Neural crest cell (in vitro differentiated cells): ENCODE measurements at places on chromosomes 5 and 9. TPM values are rescaled to one million over a fixed set of nuclear protein-coding genes. Genes with fewer than 3 reads are reported as not detected.
A peak's percentile ranks its signal among the peaks of the same experiment; 100 is the strongest.

The FOXD4 gene
- 0.36 and 0.77 TPM in 2 replicates for total RNA-seq

The NIPAL4 gene
- not detected in 2 replicates for total RNA-seq

- H3K36me3 ChIP-seq: no peaks in the 10 kb centered on the region
- no peak overlapping the region for H3K4me3 ChIP-seq
- H3K27ac ChIP-seq: no peak overlapping the region
- no peaks in the 10 kb centered on the region for H3K4me1 ChIP-seq
Measured at GRCh38 chr9:70494221-70494620, 79.8 kb upstream of the KLF9 start.

The TAF1L gene
- total RNA-seq: not detected in 2 replicates

DNA sequence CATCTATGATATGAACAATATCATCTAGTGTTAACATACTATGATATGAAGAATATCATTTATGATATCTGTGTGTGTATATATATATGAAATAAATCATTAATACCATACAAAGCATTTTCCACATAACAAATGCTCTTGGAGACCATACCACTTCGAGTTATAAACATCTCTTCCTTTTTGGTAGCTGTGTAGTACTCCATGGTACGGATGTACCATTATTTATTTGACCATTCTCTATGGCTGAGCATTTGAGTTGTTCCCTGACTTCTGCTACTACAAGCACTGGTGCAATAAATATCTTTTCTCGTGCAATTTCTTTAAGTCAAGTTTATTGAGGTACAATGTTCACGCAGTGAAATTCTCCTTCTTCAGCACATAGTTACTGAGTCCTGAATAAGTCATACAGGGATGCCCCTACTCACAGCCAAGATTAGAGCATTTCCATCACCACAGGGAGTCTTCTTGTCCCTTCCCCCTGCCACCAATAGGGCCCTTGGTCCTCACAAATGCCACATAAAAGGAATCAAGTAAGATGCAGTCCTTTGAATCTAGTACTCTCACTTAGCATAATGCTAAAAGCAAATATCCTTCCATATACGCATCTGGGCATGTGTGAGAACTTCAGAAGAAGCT, 75.2 kb upstream of the SLC25A48 start:
- H3K27me3 ChIP-seq: peaks cover 11% of the 10 kb centered on the region
- DNase-seq: no peak
- H3K27ac ChIP-seq: no peak overlapping the region

GRCh38 chr9:122261469-122261881, 3.2 kb downstream of the RBM18 start:
- no peaks in the 10 kb centered on the region for H3K27me3 ChIP-seq
- H3K27ac ChIP-seq: no peak overlapping the region
- peaks cover 45% of the 10 kb centered on the region for H3K4me1 ChIP-seq
- H3K36me3 ChIP-seq: no peaks in the 10 kb centered on the region
- peak overlapping the region; percentile 58 for H3K4me3 ChIP-seq

The IFNB1 gene
- not detected in 2 replicates for total RNA-seq

GRCh38 chr5:37208883-37209797, 40.0 kb downstream of the CPLANE1 start:
- no peak for DNase-seq
- H3K27me3 ChIP-seq: no peaks in the 10 kb centered on the region
- H3K4me1 ChIP-seq: no peaks in the 10 kb centered on the region
- H3K27ac ChIP-seq: no peak overlapping the region

- no peak overlapping the region for H3K27ac ChIP-seq
- H3K36me3 ChIP-seq: no peaks in the 10 kb centered on the region
- no peak for DNase-seq
- H3K27me3 ChIP-seq: no peaks in the 10 kb centered on the region
- H3K4me3 ChIP-seq: no peak overlapping the region
Measured at GRCh38 chr9:127187231-127187956, 65.0 kb upstream of the ANGPTL2 start.

The PCDHB15 gene
- 5.5 and 5.6 TPM in 2 replicates for total RNA-seq

- H3K4me1 ChIP-seq: no peaks in the 10 kb centered on the region
- H3K27ac ChIP-seq: no peak overlapping the region
- peaks cover 4% of the 10 kb centered on the region for H3K36me3 ChIP-seq
- H3K27me3 ChIP-seq: no peaks in the 10 kb centered on the region
- DNase-seq: no peak
- H3K4me3 ChIP-seq: no peak overlapping the region
Measured at GRCh38 chr9:37554318-37554717, 21.9 kb downstream of the FBXO10 start.

DNA sequence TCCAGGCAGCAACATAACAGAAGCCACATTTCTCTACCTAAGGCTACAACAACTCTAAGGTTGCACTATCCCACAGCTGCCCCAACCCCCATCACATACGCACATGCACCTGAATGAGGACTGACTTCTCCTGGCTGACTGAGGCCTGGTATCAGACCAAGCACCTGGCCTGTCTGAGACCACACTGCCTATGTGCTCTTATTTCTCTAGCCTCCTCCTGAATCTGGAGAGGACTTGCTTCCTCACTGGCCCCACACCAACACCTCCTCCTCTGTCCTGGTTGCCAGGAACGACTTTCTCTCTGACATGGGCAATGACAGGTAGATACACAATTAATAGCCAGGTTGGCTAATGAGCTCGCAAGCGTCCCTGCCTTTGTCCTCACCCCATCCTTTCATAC, 14.9 kb upstream of the VDAC1 start:
- DNase-seq: no peak
- H3K27me3 ChIP-seq: no peaks in the 10 kb centered on the region
- peak overlapping the region; percentile 4 for H3K27ac ChIP-seq
- no peaks in the 10 kb centered on the region for H3K36me3 ChIP-seq
- H3K4me3 ChIP-seq: no peak overlapping the region
- H3K4me1 ChIP-seq: no peaks in the 10 kb centered on the region

The FRMD3 gene
- total RNA-seq: 1.4 and 2.3 TPM in 2 replicates

The SLC25A2 gene
- 0.72 and 1.1 TPM in 2 replicates for total RNA-seq

GRCh38 chr5:9624196-9624947, 5.8 kb downstream of the TAS2R1 start:
- H3K4me3 ChIP-seq: no peak overlapping the region
- H3K27ac ChIP-seq: no peak overlapping the region

GRCh38 chr5:172123269-172123692, 64.7 kb downstream of the STK10 start:
- H3K27ac ChIP-seq: no peak overlapping the region
- DNase-seq: no peak
- H3K36me3 ChIP-seq: peaks cover 18% of the 10 kb centered on the region
- no peaks in the 10 kb centered on the region for H3K27me3 ChIP-seq

- peak overlapping the region; percentile 32 for H3K4me3 ChIP-seq
- DNase-seq: peak; percentile 9
- no peaks in the 10 kb centered on the region for H3K27me3 ChIP-seq
Measured at GRCh38 chr5:147751156-147751830, 31.2 kb downstream of the JAKMIP2 start.

DNA sequence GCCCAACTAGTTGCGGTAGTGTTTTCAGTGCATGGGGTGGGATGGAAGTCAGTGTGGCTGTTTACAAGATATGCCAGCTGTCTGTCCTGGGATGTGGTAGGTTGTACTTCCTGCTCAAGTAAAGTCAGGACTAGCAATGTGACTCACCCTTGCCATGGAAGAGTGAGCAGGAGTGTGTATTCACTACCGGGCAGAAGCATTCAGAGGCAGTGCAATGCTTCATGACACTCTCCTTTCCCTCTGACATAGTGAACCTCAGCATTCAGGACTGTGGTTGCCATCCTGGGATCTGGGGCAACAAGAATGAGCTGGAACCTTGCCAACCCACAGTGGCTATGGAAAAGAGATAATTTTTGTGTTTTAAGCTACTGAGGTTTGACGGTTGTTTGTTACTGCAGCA, 68.9 kb downstream of the BOD1 start:
- H3K27me3 ChIP-seq: peaks cover 5% of the 10 kb centered on the region
- H3K4me3 ChIP-seq: no peak overlapping the region
- H3K4me1 ChIP-seq: no peaks in the 10 kb centered on the region
- H3K27ac ChIP-seq: no peak overlapping the region
- no peaks in the 10 kb centered on the region for H3K36me3 ChIP-seq

GRCh38 chr9:114638404-114638803, 19.2 kb downstream of the TEX53 start:
- H3K4me1 ChIP-seq: no peaks in the 10 kb centered on the region
- H3K36me3 ChIP-seq: peaks cover 2% of the 10 kb centered on the region
- DNase-seq: no peak
- no peak overlapping the region for H3K27ac ChIP-seq
- no peak overlapping the region for H3K4me3 ChIP-seq

The ROR2 gene
- 12.4 and 14.9 TPM in 2 replicates for total RNA-seq

GRCh38 chr5:120533581-120533980, 69.5 kb downstream of the PRR16 start:
- no peaks in the 10 kb centered on the region for H3K4me1 ChIP-seq
- H3K4me3 ChIP-seq: no peak overlapping the region
- H3K36me3 ChIP-seq: no peaks in the 10 kb centered on the region
- no peak for DNase-seq

The FST gene
- total RNA-seq: 4.0 and 7.2 TPM in 2 replicates

- peaks cover 4% of the 10 kb centered on the region for H3K4me1 ChIP-seq
- H3K27me3 ChIP-seq: peaks cover 12% of the 10 kb centered on the region
- no peak overlapping the region for H3K4me3 ChIP-seq
- no peaks in the 10 kb centered on the region for H3K36me3 ChIP-seq
- H3K27ac ChIP-seq: no peak overlapping the region
- DNase-seq: no peak
Measured at GRCh38 chr5:135223891-135224625, 175.0 kb downstream of the MACROH2A1 start.

GRCh38 chr9:26145938-26146337, 467.7 kb upstream of the TUSC1 start:
- H3K4me3 ChIP-seq: no peak overlapping the region
- H3K4me1 ChIP-seq: no peaks in the 10 kb centered on the region
- H3K27ac ChIP-seq: no peak overlapping the region
- DNase-seq: no peak
- no peaks in the 10 kb centered on the region for H3K36me3 ChIP-seq
- H3K27me3 ChIP-seq: no peaks in the 10 kb centered on the region

DNA sequence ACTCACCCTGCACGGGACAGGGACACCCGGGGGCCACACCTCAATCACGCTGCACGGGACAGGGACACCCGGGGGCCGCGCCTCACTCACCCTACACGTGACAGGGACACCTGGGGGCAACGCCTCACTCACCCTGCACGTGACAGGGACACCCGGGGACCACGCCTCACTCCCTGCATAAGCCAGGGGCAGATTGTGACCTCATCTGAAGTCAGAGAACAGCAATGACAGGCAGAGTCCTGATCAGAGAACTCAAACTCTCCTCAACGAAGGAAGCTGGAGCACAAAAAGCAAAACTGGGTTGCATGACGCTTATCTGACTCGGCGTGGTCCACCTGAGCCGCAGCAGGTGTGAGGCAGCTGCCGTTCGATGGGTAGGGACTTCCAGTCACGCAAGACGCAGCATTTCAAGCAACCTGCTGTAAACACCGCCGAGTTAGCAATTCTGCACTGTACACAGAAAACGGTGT, 3.2 kb downstream of the TERT start:
- H3K4me3 ChIP-seq: no peak overlapping the region
- H3K27me3 ChIP-seq: peaks cover 32% of the 10 kb centered on the region

DNA sequence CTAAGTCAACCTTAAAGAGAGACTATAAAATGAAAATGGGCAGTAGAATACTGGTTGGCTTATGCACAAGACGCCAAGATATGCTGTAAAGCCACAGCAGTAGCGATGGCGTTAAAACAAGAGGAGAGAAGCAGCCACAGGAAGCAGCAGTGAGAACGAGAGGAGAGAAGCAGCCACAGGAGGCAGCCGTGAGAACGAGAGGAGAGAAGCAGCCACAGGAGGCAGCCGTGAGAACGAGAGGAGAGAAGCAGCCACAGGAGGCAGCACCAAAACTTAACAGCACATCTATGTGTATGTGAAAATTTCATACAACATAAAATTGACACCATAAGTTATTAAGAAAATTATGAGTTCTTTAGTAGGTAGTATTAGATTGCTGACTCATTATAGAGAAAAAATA, 2318.6 kb upstream of the ACO1 start:
- DNase-seq: no peak
- H3K4me3 ChIP-seq: no peak overlapping the region
- H3K4me1 ChIP-seq: no peaks in the 10 kb centered on the region
- no peaks in the 10 kb centered on the region for H3K27me3 ChIP-seq

The CDKN2B-AS1 gene
- 0.21 TPM in 1 of 2 replicates, not detected in the other for total RNA-seq

- H3K4me1 ChIP-seq: peaks cover 17% of the 10 kb centered on the region
- no peak for DNase-seq
- H3K36me3 ChIP-seq: peaks cover 16% of the 10 kb centered on the region
- peak overlapping the region; percentile 87 for H3K27ac ChIP-seq
Measured at GRCh38 chr5:115295777-115296123, 704 bp downstream of the CCDC112 start.

The TBC1D13 gene
- total RNA-seq: 28.9 and 32.3 TPM in 2 replicates

- no peak overlapping the region for H3K4me3 ChIP-seq
- H3K4me1 ChIP-seq: peaks cover 21% of the 10 kb centered on the region
Measured at GRCh38 chr5:172548981-172549687, 91.9 kb upstream of the NEURL1B start.

The RCL1 gene
- 12.7 TPM in 2 replicates for total RNA-seq

- no peaks in the 10 kb centered on the region for H3K36me3 ChIP-seq
- H3K27me3 ChIP-seq: peaks cover 30% of the 10 kb centered on the region
- no peak overlapping the region for H3K4me3 ChIP-seq
- H3K4me1 ChIP-seq: peaks cover 55% of the 10 kb centered on the region
- DNase-seq: no peak
- H3K27ac ChIP-seq: no peak overlapping the region
Measured at GRCh38 chr5:138960145-138960692, 85.1 kb upstream of the LRRTM2 start.

The FOXI1 gene
- not detected in 2 replicates for total RNA-seq

- peaks cover 46% of the 10 kb centered on the region for H3K27me3 ChIP-seq
- H3K4me3 ChIP-seq: no peak overlapping the region
- H3K36me3 ChIP-seq: no peaks in the 10 kb centered on the region
Measured at GRCh38 chr5:175285261-175285660, 158.7 kb downstream of the DRD1 start.

- no peaks in the 10 kb centered on the region for H3K36me3 ChIP-seq
- DNase-seq: no peak
- peaks cover 28% of the 10 kb centered on the region for H3K4me1 ChIP-seq
Measured at GRCh38 chr5:758698-759053, 25.9 kb downstream of the ZDHHC11B start.

GRCh38 chr9:130104491-130105193, 50.9 kb downstream of the GPR107 start:
- peaks cover 10% of the 10 kb centered on the region for H3K4me1 ChIP-seq
- no peaks in the 10 kb centered on the region for H3K27me3 ChIP-seq
- H3K4me3 ChIP-seq: no peak overlapping the region
- H3K36me3 ChIP-seq: peaks cover 8% of the 10 kb centered on the region
- H3K27ac ChIP-seq: no peak overlapping the region

DNA sequence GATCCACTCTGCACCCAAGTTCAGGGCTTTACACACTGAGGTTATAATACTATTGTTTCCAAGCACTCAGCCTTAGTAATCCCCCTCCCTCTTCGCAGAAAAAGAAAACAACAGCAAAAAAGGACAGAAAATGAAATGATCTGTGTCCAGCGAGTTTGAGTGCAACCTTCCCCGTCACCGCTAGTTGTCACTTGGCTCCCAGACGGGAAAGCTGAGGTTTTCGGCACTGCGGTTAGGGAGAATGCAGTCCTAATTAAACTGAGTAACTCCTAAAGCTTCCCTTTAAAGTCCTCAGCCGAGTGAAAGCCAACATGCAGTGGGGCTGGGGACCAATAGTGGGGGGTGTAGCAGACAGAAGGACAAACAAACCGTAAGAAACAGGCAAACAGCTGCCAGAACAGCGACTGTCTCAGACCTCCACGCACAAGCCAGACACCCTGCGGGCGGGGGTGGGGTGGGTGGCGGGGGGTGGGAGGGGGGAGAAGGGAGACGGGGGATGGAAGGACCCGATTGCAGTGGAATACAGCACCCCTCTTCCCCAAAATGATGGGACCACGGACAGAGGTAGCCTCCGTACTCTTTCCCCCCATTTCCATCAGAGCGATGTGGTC, 680 bp downstream of the GLRA1 start:
- H3K4me1 ChIP-seq: peaks cover 11% of the 10 kb centered on the region
- DNase-seq: no peak
- H3K36me3 ChIP-seq: no peaks in the 10 kb centered on the region
- H3K27me3 ChIP-seq: peaks cover 92% of the 10 kb centered on the region
- H3K4me3 ChIP-seq: peak overlapping the region; percentile 78
- H3K27ac ChIP-seq: no peak overlapping the region
